Activated T-cell treated with anti-CD3 and anti-CD28 coated beads for 24 hours (primary cell): ENCODE measurements at places on chromosomes 7 and 10.

DNA sequence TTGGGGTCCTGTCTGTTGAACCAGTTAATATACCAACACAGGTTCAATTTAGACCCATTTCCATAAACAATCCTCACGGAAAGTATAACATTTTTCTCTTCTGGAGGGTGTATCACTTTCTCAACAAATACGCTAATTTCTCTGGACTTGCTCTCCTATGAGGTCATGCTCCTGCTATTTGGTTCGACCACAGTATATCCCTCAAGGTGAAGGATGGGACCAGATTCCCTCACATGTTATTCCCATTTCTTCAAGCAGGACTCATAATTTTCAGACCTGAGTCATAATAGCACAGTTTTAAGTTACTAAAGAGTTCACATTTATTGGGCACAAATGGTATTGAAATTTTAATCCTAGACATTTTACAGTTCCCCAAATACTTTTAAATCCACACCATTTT, 57.2 kb downstream of the ADAM12 start:
- no peak for DNase-seq

DNA sequence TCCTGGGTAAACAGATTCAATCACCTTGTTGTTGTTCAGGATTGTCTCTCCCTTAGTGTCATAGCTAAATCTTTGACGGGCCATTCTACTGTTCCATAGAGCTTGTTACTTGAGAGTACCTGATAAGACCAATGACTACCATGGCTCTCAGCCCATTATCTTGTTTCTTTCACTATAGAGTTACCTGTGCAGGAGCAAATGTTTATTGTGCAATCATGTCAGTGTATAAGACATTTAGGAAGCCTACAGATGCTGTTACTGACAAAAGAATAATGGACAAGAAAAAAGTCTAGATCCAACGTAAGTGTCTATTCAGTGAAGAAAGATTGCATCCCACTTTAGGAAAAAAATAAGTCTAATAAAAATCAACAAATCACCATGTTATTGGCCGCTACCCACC, 1041.7 kb upstream of the AUTS2 start:
- no peak for DNase-seq

GRCh38 chr7:41169317-41169716, 533.6 kb downstream of the INHBA start:
- DNase-seq = no peak

DNA sequence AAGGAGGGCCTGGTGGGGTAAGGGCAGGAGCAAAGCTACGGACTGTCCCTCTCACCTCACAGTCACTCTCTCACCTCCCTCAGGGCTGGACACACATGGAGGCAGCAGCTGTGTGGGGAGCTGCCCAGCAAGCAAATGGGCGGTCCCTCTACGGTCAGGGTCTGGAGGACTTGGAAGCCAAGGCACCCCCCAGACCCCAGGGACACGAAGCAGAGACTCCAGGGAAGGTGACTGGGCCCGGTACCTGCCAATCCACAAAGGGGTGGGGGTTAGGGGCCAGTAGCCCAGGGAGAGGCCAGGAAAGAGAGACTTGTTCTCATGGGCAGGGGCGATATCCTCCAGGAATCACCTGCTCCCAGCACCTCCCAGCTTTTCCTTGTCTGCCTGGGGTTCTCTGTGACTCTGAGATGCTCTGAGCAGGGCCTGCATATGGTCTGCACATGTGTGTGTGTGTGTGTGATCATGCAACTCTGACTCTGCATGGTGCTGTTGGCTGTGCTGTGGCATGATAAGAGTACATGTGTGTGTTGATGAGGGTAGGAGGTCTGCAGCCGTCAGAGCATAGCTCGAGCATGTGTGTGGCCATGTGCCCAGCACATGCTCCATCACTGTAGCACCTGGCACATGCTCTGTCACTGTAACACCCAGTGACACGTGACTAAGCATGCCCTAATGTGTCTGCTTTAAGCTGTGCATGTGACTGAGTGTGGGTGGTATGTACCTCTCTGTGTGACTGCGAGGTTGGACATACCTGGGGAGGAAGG, 4.6 kb upstream of the LDB3 start:
- no peak for DNase-seq

DNA sequence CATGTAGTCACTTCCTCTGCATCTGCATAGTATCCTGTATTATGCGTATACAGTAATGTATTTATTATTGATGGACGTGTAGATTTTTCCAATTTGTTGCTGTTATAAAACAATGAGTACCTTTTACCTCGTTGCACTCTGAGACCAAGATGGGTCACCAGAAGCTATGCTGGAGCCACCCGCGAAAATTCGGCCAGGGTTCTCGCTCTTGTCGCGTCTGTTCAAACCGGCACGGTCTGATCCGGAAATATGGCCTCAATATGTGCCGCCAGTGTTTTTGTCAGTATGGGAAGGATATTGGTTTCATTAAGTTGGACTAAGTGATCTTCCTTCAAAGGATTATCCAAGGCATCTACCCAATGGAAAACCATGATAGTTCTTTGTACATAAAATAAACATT, 1.0 kb downstream of the PSMC2 start:
- DNase-seq = no peak

GRCh38 chr10:25306386-25306785, 131.6 kb downstream of the GPR158 start:
- DNase-seq = no peak

DNA sequence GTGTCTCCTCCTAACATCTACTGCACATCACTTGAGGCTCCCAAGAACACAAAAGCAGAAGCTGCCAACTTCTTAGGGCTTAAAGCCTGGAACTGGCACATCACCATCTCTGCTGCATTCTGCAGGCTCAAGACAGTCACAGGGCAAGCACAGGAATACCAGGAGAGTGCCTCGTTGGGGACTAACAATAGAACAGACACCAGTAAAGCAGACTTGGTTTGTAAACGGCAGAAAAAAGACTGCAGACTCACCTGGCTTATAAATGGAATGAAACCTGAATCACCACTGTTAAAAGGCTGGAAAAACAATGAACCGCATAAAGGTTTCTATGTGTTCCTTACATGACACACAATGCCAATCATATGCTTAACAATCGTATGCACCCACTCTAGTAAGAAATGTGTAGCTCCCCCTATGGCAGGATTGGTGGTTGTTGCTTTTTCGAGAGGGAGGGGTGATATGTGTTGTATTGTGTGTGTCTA, 12.8 kb downstream of the RHEB start:
- no peak for DNase-seq

- DNase-seq = no peak
Measured at GRCh38 chr7:146635205-146636032, 518.8 kb downstream of the CNTNAP2 start.

DNA sequence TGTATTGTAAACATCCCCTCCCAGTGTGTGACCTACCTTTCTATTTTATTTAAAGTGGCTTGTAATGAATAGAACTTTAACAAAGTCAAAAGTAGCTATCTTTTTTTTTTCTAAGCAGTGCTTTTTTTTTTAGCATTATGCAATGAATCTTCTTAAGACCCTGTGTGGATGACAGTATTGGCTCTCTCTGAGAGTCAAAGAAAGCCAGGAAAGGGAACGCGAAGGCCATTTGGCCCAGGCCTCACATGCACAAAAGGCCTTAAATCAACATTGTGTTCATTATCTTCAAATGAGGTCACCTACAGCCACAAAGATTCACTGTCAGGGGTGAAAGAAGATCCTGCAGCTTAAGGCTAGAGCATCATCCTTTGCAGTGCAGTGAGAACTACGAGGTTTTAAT, 721.5 kb downstream of the GRID1 start:
- no peak for DNase-seq

DNA sequence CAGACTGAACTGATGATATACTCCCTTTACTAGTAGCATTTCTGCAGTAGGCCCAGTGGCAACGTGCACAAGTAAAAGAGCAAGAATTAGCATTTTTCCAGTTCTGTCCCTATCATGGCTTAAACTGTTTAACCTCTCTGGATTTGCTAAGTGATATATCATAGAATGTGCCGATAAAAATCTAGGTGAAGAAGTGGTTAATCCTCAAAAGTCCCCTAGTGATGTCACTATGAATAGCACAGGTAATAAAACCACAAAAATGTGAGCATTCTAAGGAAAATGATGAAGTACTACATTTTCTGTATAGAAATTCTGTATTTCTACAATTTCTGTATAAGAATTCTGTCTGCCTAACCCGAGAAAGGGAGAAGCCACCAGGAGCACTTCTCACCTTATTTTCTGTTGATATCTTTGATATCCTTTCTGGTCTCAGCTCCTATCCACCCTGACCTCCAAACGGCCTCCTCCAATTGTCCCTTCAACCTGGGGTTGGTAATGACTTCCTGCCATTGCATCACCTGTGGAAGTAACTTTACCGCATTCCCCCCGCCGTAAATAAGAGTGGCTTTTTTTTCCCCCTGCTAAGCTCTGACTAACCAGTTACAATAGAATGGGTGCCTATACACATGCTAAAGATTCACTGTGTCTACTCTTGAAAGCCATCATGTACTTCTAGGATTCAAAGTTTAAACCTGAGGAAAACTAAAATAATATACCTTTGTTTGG, 155.9 kb upstream of the ASAH2 start:
- DNase-seq = no peak

- no peak for DNase-seq
Measured at GRCh38 chr10:124041675-124042445, 51.5 kb downstream of the CHST15 start.

GRCh38 chr10:131724891-131725580, 175.8 kb upstream of the PPP2R2D start:
- no peak for DNase-seq

GRCh38 chr7:76316984-76317781, 14.7 kb downstream of the HSPB1 start:
- DNase-seq = no peak

GRCh38 chr7:153584132-153584531, 468.1 kb upstream of the DPP6 start:
- DNase-seq = no peak

- no peak for DNase-seq
Measured at GRCh38 chr10:18325410-18325809, 185.2 kb downstream of the CACNB2 start.

GRCh38 chr10:110717781-110718589, 73.8 kb downstream of the RBM20 start:
- DNase-seq = no peak

DNA sequence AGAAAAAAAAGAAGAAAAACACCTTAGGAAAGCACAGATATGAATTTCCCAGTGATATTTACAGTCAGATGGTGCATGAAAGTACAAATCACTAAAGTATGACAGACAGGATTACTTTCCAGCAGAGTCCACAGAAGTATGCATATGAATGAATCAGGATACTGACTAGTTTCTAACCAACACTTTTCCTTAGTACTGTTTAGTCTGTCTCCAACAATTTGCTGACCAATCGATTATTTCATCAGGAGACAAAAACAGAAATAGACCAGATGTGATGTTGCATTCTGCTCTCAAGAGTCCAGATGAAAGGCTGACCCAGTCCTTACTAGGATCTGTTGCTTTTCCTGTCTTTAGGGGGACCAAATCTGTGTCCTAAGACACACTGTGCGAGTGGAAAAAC, 14.6 kb downstream of the SLC35B4 start:
- DNase-seq = no peak

GRCh38 chr7:47537716-47538675, 43.9 kb downstream of the TNS3 start:
- no peak for DNase-seq

GRCh38 chr7:156397249-156397648, 243.3 kb upstream of the RNF32 start:
- DNase-seq = no peak

- no peak for DNase-seq
Measured at GRCh38 chr10:104831272-104831671, 190.2 kb downstream of the SORCS3 start.

DNA sequence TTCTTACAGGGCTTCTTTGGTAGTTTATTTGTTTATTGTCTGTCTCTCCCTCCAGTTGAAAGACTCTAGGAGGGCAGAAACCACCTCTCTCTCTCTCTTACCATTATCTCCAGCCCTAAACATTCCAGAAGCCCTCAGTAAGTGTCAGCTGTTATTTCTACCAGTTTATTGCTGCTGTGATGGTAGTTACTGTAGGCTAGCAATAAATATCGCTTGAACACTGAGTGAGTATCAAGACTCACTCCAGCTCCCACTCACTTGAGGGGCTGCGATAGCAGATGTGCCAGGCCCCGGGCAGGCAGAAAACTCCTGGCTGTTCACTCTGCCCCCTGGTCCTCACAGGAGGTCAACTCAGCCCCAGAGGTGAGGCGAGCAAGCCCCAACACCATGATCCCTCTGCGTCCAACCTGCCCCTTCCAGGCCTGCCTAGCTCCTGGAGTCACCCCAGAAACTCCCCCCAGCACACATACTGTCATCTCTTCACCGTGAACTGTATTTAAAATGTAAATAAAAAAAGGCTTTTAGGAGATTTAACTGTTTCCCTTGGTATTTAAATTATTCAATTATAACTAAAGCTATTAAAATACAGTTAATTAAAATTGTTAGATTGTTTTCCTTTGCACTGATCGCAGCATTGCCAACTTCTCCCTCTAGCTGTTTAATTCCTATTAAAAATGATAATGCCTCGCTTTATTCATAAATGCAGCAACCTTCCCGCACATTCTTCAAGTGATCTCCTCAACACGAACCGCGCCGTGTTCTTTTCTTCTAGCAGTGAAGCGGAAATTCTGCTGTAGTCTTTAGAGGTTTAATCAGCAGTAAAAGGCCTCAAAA, 321.1 kb upstream of the ZMIZ1 start:
- no peak for DNase-seq

GRCh38 chr7:102992938-102993717, 80.3 kb downstream of the LRRC17 start:
- DNase-seq = no peak

- no peak for DNase-seq
Measured at GRCh38 chr10:126598009-126598408, 72.5 kb downstream of the C10orf90 start.

DNA sequence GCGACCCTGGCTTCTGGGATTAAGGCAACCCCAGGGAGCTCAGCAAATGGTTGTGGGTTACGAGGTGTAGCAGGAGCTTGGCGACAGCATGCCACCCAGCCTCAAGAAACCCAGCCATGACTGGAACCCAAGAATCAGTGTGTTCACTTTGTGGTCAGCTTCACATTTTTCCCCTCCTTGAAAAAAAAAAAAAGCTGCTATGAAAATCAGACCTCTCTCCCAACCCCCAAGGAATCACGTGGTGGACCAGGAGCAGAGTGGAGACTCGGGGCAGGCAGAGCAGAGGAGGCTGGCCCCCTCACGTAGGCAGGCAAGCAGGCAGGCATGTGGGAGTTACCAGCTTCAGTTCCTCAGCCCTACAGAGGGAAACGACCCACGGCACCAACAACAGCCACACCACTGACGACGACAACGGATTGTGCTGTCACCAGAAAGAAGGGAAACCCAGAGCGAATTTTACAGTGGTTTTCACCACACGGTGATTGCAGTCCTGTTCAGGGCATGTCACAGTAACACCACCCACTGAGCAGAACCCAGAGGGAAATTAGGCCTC, 203.4 kb downstream of the SLC25A13 start:
- DNase-seq = no peak

- DNase-seq = no peak
Measured at GRCh38 chr10:70785190-70785589, at the start of gene TBATA. Gene TBATA (minus strand): TSS chr10:70785377. CDS start chr10:70783379, 1,998 bp downstream.

DNA sequence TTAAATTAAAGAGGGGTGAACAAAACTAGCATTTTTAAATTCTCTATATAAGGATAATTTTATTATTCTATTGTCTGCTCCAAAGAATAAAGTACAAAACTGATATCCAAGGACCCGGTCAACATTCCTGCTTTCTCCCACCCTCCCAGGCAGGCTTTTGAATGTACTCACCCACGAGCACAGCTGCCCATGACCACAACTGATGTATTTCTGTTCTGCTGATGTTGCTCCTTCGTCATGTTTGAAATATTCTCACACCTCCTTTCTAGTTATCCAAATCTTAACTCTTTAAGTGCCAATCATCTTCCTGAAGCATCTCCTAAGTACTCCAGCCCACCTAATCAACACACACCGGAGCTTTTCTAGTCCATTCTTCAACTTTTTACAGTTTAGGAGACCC, 46.7 kb downstream of the CALD1 start:
- no peak for DNase-seq
